ENCODE measurements at places on chromosomes 7 and 10. TPM values are rescaled to one million over a fixed set of nuclear protein-coding genes. Genes with fewer than 3 reads are reported as not detected.

GRCh38 chr7:4168041-4168440, 514.1 kb upstream of the FOXK1 start:
- no peak overlapping the region for H3K4me3 ChIP-seq
- no peak overlapping the region for H3K27ac ChIP-seq
- no peak for DNase-seq
- H3K4me1 ChIP-seq = no peaks in the 10 kb centered on the region
- no peaks in the 10 kb centered on the region for H3K27me3 ChIP-seq

GRCh38 chr10:15464381-15464780, 93.3 kb upstream of the FAM171A1 start:
- no peaks in the 10 kb centered on the region for H3K36me3 ChIP-seq
- no peaks in the 10 kb centered on the region for H3K4me1 ChIP-seq
- no peak overlapping the region for H3K27ac ChIP-seq
- H3K27me3 ChIP-seq = no peaks in the 10 kb centered on the region
- DNase-seq = no peak

- H3K4me1 ChIP-seq = peaks cover 11% of the 10 kb centered on the region
- DNase-seq = no peak
- H3K36me3 ChIP-seq = no peaks in the 10 kb centered on the region
- no peak overlapping the region for H3K4me3 ChIP-seq
- no peaks in the 10 kb centered on the region for H3K27me3 ChIP-seq
These were observed 10.2 kb upstream of the SP4 start for GRCh38 chr7:21417647-21418046.

- no peak for DNase-seq
- no peaks in the 10 kb centered on the region for H3K36me3 ChIP-seq
- H3K27me3 ChIP-seq = no peaks in the 10 kb centered on the region
- H3K4me1 ChIP-seq = no peaks in the 10 kb centered on the region
- no peak overlapping the region for H3K4me3 ChIP-seq
- H3K27ac ChIP-seq = no peak overlapping the region
These were observed 46.9 kb downstream of the ZNF438 start for GRCh38 chr10:30984563-30985328.

GRCh38 chr10:29268011-29268410, 20.9 kb upstream of the LYZL1 start:
- H3K27me3 ChIP-seq = peaks cover 7% of the 10 kb centered on the region
- no peaks in the 10 kb centered on the region for H3K36me3 ChIP-seq
- no peaks in the 10 kb centered on the region for H3K4me1 ChIP-seq
- no peak for DNase-seq
- H3K27ac ChIP-seq = no peak overlapping the region
- H3K4me3 ChIP-seq = no peak overlapping the region

The LGI1 gene
- not detected for total RNA-seq

GRCh38 chr10:86193841-86194240, 172.8 kb downstream of the GRID1 start:
- H3K36me3 ChIP-seq = no peaks in the 10 kb centered on the region
- DNase-seq = no peak
- no peak overlapping the region for H3K27ac ChIP-seq
- no peaks in the 10 kb centered on the region for H3K4me1 ChIP-seq

DNA sequence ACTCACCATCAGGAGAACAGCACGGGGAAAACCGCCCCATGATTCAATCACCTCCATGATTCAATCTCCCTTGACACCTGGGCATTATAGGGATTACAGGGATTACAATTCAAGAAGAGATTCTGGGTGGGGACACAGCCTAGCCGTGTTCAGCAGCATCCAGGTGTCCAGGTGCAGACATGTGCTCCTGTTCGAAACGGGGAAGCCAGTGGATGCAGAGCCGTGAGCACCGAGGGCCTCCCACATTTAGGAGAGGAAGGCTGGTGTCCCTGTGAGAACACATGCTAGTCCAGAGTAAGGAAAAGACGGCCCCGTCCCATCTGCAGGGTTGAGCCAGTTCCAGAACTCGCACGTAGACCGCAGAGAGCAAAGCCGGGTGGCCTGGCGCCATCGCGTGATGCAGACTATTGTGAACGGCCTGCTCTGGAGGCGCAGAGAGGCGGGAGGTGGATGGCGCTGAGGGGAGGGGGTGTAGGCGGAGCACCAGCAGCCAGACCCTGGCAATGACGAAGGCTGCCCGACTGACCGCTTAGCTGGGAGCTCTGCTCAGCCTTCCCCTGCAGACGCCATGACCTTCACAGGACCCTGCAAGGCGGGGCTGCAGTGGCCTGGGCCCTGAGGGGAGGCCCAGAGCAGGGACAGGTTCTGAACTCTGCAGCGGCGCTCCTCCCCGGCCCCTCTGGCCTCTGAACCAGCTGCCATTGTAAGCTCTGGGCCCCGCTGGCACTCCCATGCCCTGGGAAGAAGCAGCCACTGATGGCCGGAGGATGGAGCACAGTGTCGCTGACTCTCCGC, 141.6 kb upstream of the TCERG1L start:
- no peaks in the 10 kb centered on the region for H3K4me1 ChIP-seq
- no peaks in the 10 kb centered on the region for H3K36me3 ChIP-seq
- no peak overlapping the region for H3K27ac ChIP-seq
- no peak for DNase-seq

DNA sequence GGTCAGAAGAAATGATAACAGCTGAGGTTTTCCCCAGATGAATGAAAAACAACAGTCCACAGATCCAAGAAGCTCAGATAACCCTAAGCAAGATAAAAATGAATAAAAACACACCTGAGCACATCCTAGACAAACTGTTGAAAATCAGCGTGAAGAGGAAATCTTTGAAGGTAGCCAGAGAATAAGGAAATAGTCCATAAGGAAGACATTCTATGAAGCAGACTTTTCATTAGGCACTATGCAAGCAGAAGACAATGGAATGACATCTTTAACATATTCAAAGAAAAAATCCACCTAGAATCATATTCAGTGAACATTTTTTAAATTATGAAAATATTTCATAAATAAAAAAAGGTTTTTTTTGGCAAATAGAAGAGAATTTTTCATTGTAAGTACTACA, 15.1 kb upstream of the IL15RA start:
- H3K27ac ChIP-seq = no peak overlapping the region
- no peaks in the 10 kb centered on the region for H3K36me3 ChIP-seq
- no peaks in the 10 kb centered on the region for H3K27me3 ChIP-seq
- no peaks in the 10 kb centered on the region for H3K4me1 ChIP-seq
- no peak for DNase-seq
- no peak overlapping the region for H3K4me3 ChIP-seq

- no peaks in the 10 kb centered on the region for H3K27me3 ChIP-seq
- no peak overlapping the region for H3K4me3 ChIP-seq
- no peaks in the 10 kb centered on the region for H3K36me3 ChIP-seq
- DNase-seq = no peak
These were observed 434.4 kb upstream of the ZMIZ1 start for GRCh38 chr10:78634389-78634815.

DNA sequence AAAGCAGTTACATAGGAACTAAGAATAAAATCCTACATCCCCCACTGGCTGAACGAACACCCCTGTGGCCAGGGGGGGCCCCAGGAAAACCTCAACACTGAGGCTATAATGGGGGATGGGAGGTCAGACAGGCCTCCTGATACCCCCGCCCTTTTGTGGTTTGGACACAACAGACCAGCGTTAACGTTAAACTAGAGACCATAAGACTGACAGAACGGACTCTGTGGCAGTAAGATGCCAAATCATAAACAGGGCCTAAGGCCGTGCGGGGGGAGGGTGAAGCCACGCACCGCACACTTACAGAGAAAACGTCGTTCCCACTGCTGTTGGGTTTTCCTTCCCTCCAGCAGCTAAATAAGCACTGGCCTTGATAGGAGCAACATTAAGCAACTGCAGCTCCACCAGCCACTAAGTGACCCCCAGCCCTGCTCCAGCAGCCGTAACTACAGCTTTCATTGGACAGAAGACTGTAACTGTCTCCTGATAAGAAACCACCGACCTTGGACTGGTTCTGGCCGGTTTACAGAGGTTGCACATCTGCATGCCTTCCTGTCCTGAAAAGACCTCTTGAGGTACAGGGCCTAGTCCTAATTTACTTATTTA, 3.4 kb upstream of the PPP2R2D start:
- H3K4me3 ChIP-seq = no peak overlapping the region
- H3K27ac ChIP-seq = no peak overlapping the region
- peaks cover 13% of the 10 kb centered on the region for H3K4me1 ChIP-seq
- DNase-seq = no peak

DNA sequence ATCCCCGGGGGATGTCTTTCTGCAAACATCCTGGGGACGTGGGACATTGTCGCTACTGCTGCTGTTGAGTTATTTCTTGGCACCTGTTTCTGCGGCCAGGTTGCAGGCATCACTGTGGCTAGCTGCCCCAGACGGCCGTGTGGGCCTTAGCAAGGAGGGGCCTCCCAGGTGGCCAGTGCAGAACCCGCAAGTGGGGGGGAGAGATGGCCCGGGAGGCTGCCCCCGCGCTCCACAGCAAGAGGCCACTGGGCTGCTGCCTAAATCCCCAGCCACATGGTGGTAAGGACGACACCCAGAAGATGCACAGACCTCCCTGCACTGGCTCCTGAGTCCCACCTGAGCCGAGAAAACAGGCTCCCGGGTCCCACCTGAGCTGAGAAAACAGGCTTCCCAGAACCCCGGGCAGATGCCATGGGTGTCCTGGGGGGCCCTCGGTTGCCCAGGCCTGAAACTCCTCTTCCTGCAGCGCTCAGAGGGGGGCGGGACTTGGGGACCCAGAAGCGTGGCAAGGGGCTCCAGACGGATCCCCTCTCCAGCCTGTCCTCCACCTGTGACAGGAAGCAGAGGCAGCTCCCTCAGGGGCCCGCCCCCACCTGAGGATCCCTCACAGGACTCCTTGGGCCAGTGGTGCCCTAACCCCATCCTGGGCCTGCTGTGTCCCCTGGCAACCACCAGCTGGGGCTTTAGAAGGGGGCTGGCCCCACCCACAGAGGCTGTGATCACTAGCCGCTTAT, 952 bp upstream of the MAFK start:
- no peak overlapping the region for H3K27ac ChIP-seq
- H3K36me3 ChIP-seq = no peaks in the 10 kb centered on the region
- DNase-seq = no peak

The JCAD gene
- 0.32 TPM for total RNA-seq

GRCh38 chr7:96250776-96251361, 71.0 kb downstream of the SLC25A13 start:
- H3K36me3 ChIP-seq = no peaks in the 10 kb centered on the region
- no peak overlapping the region for H3K4me3 ChIP-seq
- H3K27ac ChIP-seq = no peak overlapping the region
- no peaks in the 10 kb centered on the region for H3K4me1 ChIP-seq
